ENCODE measurements at places on chromosomes 7 and 10.

DNA sequence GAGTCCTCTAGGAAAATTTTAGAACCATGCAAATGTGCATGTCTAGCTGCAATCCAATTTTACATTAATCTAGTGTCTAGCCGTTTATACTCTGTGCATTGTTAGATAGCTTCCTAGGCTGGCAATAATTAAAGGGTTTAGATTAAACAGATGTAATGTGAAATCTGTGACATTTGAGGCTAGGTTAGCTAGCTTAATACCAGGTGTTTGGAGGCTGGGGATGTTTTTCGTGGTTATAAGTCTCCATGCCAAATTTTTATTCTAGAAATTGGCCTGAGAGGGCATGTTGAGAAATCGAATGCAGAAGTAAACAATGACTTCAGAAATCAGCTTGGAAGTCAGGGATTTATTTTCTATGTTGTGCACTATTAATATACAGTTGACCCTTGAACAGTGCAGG lies 94.2 kb downstream of the ST7 start:
- DNase-seq = peak; percentile 75

DNA sequence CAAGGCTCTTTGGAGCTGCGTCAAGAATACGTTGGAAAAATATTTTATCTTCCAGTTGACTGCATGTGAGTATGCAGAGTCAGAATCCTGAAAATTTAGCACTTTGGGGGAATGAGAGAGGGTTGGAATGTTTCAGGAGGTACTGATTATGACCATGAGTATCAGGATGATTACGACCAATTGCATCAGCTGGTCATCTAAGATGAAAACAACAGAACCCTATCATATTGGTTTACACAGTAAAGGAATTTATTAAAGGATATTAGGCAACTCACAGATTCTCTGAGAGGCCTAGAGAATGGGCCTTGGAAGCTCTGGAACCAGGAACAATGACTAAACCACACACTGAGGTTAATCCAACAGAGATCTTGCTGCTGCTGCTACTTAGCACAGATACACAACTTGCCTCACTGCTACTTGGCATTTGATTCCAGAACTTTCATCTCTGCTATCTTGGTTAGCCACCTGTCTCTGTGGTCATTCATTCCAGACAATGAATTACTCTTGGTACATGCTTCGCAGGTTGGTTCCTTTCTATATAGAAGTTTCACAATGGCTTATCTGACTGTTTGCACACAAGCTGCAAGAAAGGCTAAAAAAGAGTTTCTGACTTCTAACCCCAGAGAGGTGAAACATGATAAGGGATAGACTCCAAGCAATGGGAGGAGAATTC lies 68.0 kb upstream of the CTTNBP2 start:
- no peak for DNase-seq

DNA sequence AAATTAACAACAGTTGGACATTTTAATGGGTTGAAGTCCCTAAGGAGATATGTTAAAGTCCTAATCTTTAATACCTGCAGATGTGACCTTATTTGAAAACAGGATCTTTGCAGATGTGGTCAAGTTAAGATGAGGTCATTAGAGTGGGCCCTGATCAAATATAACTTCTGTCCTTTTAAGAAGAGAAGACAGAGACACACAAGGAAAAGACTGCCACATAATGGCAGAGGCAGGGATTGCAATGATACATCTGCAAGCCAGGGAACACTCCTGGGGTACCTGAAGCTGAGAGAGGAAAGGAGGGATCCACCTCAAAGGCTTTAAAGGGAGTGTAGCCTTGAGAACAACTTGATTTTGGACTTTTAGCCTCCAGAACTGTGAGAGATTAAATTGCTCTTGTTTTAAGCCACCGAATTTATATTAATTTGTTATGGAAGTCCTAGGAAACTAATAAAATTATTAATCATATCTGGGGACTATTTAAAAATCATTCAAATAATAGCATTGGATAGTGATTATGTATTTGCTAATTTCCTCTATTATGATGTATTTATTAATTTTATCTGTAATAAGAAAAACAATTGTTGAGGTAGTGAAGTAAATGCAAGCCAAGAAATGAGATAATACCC lies 700.0 kb upstream of the PCDH15 start:
- no peak for DNase-seq

- no peak for DNase-seq
These were observed 8.6 kb downstream of the UPP1 start for GRCh38 chr7:48097521-48098231.

DNA sequence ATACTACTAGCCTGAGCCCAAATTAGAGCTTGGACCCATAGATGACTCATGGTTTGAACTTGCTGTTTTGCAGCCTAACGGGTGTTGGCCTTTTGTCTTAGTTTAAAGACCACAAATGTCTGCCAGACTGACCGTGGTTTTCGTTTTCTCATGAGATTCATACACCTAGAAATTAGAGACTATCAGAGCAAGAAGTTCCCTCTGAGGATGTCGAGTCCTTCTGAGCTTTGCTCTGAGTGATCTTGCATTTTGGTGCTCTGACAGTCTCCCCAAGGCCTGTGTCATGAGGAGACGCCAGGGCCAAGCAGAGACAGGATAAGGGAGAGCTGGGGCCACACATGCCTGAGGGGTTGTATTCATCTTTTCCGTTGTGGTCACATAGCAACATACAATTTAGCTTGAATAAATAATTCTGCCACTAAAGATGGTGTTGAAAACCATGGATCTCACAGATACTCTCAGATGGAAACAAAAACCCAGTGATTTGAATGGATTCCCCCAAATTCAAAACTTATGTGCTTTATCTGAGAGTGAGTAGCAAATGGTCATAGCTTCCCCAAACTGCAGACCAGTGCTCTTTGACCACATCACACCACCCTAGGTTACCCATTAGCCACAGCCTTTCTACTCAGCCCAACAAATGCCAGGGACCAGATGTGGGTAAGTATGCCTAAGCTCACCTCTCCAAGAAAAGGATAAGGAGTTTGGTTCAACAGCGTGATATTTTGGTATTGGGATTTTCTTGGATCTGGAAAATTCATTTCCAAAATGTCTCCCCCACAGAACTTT lies 762.0 kb upstream of the IGFBP3 start:
- no peak for DNase-seq

DNA sequence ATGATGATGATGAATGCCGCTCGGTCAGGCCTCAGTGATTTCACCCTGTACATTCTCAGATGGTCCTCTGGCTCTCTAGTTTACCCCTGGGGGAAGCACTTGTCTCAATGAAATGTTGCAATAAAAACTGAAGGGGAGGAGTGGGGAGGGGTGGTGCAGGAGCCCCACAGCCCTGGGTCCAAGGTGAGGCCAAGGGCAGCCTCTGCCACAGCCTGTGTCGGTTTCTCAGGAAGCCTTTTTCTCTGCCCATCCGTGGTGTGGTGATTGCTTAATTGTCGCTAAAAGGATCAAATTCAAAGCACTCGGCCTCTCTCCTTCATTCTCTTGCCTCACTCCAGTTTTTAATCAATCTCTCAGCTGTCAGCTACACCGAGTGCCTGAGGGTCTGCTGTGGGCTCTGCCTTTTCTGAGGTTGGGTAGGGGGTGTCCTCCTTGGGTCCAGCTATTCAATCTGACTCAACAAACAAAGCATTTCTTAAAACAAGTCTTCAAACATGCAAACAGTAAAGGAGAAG lies 39.1 kb upstream of the HSPA12A start:
- no peak for DNase-seq

- no peak for DNase-seq
These were observed 8.2 kb downstream of the NT5C3A start for GRCh38 chr7:33054261-33054964.
